ENCODE measurements at places on chromosomes 2 and 18.

GRCh38 chr2:85813211-85813981 lies 59.6 kb downstream of the ATOH8 start:
- no peak for DNase-seq

GRCh38 chr18:37547196-37547827 lies 18.3 kb downstream of the CELF4 start:
- no peak for DNase-seq

- DNase-seq = peak; percentile 68
These were observed 678.5 kb downstream of the ARHGAP15 start for GRCh38 chr2:143807671-143808070.

- DNase-seq = no peak
These were observed 224.6 kb downstream of the EPHA4 start for GRCh38 chr2:221347471-221347870.

DNA sequence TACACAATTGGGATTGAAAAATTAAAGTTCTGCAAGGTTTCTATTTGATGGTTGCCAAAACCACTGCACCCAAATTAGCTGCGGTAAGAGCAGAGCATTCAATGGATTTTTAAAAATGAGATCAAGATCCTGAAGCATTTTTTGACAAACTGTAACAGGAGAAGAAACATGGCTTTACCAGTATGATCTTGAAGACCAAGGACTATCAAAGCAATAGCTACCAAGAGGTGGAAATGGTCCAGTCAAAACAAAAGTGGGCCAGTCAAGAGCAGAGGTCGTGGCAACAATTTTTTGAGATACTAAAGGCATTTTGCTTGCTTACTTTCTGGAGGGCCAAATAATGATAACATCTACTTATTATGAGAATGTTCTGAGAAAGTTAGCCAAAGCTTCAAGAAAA lies 186.8 kb downstream of the RDH14 start:
- no peak for DNase-seq

DNA sequence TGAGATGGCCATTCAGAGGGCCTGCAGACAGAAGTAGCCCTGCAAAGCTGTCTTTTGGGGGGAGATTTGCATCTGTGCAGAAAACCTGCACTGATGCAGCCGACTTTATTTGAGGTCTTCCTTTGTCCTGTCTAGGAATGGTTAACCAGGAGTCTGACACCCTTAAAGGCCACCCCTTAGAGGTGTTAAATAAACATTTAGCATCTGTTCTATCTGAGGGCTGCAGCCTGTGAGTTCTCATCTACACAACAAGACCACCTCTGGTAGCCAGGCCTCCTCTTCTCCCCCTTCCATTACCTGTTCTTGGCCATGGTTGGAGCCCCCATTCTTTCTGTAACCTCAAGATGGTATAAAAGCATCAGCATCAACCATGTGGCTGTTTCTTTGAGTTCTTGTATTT lies 214.4 kb upstream of the HS6ST1 start:
- no peak for DNase-seq

DNA sequence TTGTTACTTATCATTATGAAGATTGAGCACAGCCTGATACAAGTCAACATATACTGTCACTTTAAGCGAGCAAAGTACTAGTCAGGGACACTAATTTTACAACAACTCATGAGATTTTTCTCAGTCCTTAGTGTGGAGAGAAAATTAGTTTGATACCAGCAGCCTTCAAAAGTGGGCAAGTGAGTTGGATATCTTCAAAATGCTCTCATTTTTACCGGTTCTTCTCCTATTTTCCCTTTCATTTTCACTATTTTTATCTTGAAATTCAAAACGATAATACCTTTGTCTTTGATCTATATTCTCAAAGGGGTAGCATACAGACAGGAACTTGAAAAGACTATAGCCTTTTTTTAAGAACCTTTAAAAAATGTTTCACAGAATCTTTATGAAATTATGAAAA lies 52.0 kb upstream of the UBXN4 start:
- no peak for DNase-seq

- no peak for DNase-seq
These were observed 69.9 kb downstream of the MEMO1 start for GRCh38 chr2:31940920-31941319.

GRCh38 chr2:200081236-200081635 lies 125.9 kb downstream of the MAIP1 start:
- DNase-seq = no peak

DNA sequence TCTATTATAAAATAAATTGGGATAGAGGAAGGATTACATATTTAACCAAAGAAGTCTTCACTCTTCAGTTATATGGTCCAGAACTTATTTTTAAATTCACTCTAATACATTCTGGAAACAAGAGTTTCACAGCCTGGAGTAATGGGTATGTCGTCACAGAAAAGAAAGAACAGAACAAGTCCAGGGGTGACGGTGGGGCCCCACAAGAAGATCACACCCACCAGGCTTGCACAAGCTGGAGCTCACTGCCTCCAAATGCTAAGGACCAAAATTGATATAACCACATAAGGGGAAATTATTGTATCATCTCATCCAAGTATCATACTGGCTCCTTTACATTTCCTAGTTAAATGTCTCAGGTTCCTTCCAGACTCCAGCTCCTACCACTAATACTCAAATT lies 11.3 kb downstream of the LRPPRC start:
- no peak for DNase-seq

DNA sequence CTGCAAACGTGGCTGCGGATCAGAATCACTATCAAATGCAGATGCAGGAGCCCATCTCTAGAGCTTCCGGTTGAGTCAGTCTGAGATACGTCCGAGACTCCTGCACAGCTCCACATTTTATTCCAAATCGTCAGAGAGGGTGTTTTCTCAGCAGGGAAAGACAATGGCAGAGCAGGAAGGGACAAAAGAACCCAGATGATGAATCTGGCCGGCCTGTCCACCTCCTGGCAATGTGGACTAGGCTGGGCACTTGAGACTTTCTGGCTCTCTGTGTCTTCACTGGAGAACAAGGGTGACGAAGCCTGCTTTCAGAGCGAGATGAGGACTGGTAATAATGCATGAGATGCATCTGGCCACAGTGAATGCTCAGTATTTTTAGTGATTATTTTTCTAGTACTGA lies 255.9 kb upstream of the MYT1L start:
- DNase-seq = no peak

DNA sequence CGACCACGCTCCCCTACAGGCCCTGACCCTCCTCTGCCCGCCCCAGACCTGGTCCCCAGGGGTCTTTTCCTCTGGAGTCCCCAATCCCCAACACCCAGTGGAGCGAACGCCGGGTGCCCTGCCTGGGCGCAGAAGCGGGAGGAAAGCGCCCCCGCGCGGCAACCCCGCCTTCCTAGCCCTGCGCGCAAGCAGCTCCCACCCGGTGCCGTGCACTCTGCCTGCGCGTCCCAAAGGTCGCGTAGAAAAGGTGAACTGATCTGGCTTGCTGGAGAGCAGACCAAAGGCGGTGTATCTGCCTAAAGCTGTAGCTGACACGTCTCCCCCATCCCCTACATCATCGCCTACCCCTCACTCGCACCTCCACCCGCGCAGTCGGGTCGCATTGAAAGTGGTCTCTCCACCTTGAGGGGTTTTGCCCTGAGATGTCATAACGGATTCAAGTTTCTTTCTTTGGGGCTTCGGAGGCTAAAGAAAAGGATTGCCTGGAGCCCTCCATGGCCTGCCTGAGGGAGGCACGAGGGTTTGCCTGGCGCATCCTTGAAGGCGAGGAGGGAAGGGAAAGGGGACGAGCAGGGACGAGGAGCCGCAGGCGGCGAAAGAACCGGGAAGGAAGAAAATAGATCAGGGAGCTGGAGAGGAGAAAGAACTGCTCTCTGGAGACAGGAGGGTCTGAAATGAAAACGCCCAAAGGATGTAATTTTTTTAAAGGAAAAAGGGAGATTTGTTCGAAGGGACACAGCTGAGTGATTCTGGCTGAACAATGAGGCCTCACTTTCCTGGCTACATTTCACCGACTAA lies 5.8 kb downstream of the GAD1 start:
- DNase-seq = no peak

DNA sequence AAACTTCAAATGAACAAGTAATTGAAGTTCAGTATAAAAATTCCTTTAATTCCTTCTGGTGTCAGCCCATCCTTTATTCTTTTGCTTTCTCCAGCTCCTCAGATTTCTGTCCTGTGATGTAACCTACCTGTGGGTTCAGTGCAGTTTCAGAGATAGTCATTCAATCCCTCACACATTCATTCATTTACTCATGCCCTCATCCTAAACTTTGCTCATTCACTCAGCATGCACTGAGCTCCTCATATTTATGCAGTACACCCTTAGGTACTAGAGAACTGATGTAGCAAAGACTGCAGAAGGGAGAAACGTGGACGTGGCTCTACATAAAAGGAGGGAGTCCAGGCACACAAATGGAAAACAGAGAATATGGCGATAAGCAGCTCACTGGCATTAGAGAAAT lies 45.3 kb upstream of the STAT1 start:
- no peak for DNase-seq

DNA sequence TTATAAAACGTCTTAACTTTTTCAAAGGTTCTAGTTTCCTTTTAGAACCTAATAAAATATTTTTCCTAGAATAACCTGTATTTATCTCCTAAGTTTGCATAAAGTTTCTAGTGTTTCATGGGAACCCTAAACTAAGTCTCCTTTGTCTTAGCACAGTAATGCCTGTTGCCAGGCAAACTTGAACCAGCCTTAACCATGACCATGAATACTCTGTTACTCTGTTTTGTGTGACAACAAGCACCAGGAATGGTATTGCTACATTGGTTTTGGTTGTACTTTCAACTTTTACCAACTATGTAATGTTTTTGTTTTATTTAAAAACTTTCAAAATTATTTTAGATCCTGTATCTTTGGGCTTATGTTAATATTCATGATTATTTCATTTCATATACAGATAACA lies 137.6 kb downstream of the CERS6 start:
- DNase-seq = no peak

DNA sequence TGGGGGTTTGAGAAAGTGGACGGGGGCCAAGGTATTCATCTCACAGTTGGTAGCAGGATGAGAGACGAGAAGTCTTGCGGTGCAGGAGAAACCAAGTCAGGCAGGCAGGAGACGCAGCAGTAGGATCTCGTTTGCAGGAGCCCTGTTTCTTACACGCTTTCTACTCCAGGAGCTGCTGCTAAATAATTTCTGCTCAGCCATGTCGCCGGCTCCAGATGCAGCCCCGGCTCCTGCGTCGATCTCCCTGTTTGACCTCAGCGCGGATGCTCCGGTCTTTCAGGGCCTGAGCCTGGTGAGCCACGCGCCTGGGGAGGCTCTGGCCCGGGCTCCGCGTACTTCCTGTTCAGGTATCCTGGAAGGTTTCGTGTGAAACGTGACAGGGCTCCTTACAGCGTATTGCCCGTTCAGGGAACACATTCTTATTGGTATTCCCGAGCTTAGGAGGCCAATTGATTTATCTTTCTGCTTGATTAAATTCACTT lies 494 bp downstream of the ANKZF1 start:
- DNase-seq = peak; percentile 80

- DNase-seq = peak; percentile 79
These were observed 69.0 kb downstream of the BABAM2 start for GRCh38 chr2:27959496-27959895.

GRCh38 chr2:95353613-95354468 lies 48.7 kb upstream of the FAHD2A start:
- peak; percentile 55 for DNase-seq

DNA sequence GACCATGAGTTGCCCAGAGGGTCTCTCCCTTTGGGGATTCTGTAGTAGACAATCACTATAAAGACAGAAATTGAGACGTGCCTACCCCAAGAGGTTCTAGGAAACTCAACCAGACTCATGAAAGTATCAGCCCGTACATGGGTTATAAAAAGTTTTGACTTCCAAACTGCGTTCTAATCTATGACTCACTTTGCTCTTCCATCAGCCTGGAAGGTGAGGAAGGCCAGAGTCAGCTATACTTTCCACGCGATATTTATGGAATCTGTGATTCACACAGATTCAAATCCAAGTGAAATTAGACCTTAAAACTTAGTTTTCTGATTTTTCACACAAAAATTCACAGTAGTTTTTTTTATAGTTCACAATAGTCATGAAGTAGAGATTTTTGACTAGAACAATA lies 7.7 kb upstream of the LYPD1 start:
- no peak for DNase-seq

- no peak for DNase-seq
These were observed 50.3 kb downstream of the TCF7L1 start for GRCh38 chr2:85183479-85183878.

All from sigmoid colon (tissue), 7 donors.